ENCODE measurements at places on chromosomes 7 and 10.

- DNase-seq = no peak
Measured at GRCh38 chr10:102763037-102763607, 19.4 kb downstream of the WBP1L start.

DNA sequence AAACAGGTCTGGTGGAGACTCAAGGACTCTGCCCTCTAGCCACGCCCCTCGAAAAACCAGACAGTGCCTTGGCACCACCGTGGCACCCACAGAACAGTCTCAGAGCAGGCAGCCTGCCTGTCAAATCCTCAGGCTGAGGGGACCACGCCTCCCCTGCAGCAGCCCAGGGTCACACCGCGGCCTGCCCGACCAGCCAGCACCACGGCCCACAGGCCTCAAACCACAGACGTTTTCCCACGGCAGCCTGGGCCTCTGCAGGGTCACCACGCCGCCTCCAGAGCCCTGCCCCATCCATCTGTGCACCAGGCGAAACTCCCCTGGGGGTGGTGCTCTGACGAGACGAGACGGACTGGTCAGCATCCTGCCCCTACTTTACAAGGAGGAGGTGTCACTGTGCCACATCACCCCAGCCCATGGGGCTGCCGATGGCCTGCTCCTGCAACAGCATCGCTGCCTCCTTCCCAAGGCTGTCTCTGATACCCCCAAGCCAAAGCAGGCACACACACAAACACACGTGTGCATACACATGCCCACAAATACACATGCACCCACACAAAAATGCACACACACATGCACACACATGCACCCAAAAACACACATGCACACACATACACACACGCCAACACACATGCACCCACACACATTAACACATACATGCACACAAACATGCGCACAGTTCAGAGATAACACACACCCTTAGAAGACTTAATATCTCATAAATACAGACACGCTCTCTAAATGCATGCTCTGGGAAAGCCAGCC is 24.6 kb downstream of the PAPOLB start:
- no peak for DNase-seq

- DNase-seq = no peak
Measured at GRCh38 chr7:73572767-73573186, 5.6 kb downstream of the TBL2 start.

- no peak for DNase-seq
Measured at GRCh38 chr7:105650382-105650970, 69.2 kb upstream of the EFCAB10 start.

GRCh38 chr10:72541337-72541736 is 84.5 kb downstream of the MICU1 start:
- DNase-seq = no peak

DNA sequence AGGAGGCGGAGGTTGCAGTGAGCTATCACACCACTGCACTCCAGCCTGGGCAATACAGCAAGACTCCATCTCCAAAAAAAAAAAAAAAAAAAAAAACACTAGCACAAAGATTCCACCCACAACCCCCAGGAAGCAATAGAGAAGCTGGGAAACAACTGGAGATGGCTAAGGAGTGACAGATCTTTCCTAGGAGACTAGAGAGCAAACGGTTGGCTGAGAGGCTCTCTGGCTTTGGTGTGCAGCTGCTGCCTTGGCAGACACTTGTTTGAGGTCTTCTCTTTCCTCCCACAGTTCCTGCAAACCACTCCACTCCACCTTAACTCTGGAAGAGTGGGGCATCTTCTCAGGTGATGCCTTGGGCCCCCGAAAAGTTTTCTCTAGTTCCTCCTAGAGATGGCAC is 78.5 kb upstream of the LANCL2 start:
- no peak for DNase-seq

DNA sequence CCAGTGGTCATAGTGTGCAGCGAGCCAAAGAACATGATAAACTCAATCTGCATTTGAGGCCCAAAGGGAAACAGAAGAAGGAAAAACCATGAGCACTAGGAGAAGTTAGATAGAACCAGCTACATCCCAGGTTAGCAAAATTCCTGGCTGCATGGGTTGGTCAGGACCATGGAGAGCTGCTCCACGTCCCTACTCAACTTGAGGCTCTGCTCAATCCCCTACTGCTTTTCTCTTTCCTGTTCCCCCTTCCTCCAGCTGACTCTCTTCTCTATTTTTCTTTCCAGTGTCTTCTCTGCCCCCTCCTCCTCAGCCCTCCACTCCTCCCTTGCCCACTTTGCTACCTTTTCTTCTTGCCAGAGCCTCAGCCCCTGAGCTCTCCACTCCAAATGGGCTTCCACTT is 21.9 kb upstream of the VSIR start:
- no peak for DNase-seq
